ENCODE measurements at places on chromosomes 5 and 9.

- DNase-seq: peak; percentile 11
Measured at GRCh38 chr9:95313010-95313498, 4.5 kb downstream of the FANCC start.

GRCh38 chr9:29214690-29215253, 1641.5 kb upstream of the C9orf72 start:
- DNase-seq: no peak

- DNase-seq: peak; percentile 70
Measured at GRCh38 chr5:54518146-54518817, 723 bp downstream of the SNX18 start.

DNA sequence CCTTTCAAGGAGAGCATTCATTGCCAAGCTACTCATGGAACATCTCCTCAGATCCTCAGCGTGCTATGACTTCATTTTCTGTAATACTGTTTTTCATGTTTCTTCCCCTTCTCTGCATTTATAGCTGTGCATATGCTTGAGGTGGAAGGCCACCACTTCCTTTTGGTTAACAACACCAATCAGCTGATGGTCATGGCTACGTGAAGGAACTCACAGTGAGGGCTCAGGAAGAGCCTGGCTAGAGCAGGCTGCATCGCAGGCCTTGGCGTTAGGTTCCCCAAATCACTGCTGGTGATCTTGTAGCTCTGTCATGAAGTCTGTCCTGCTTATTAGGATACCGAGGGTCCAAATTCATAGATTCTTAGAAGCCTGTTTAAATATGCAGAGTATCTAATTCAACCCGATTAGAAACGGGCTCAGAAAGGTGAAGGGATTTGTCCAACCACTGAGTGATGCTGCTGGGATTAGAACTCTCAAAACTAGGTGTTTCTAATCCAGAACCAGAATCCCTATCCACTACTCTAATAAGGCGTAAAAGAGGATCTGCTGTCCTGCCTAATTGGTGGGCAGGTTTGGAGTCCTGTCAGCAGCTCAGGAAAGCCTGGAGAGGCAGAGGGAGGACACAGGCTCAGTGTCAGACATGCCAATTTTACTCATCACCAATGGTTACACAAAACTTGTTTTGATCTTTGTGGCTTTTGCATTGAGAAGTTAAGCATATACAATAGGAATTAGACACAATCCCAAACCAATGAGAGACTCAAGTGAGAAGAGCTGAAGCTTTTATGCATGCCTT, 7.5 kb downstream of the SYK start:
- no peak for DNase-seq

- no peak for DNase-seq
Measured at GRCh38 chr5:74370168-74370567, 270.4 kb downstream of the ENC1 start.

- peak; percentile 53 for DNase-seq
Measured at GRCh38 chr9:101705135-101705661, 33.2 kb downstream of the GRIN3A start.

GRCh38 chr9:129648092-129648763, 6.3 kb upstream of the ASB6 start:
- no peak for DNase-seq

DNA sequence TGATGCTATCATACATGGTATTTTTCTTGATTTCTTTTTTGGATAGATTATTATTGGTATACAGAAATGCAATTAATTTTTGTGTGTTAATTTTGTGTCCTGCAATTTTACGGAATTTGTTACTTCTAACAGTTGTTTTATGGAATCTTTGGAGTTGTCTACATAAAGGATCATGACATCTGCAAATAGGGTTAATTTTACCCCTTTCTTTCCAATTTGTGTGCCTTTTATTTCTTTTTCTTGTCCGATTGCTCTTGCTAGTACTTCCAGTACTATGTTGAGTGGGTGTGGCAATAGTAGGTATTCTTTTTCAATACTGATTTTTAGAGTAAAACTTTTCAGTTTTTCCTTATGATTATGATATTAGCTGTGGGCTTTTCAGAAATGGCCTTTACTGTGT, 111.5 kb downstream of the MACROH2A1 start:
- no peak for DNase-seq

GRCh38 chr9:117718701-117719100, 14.5 kb downstream of the TLR4 start:
- DNase-seq: no peak

- DNase-seq: peak; percentile 32
Measured at GRCh38 chr9:91856419-91856818, 93.6 kb downstream of the ROR2 start.

DNA sequence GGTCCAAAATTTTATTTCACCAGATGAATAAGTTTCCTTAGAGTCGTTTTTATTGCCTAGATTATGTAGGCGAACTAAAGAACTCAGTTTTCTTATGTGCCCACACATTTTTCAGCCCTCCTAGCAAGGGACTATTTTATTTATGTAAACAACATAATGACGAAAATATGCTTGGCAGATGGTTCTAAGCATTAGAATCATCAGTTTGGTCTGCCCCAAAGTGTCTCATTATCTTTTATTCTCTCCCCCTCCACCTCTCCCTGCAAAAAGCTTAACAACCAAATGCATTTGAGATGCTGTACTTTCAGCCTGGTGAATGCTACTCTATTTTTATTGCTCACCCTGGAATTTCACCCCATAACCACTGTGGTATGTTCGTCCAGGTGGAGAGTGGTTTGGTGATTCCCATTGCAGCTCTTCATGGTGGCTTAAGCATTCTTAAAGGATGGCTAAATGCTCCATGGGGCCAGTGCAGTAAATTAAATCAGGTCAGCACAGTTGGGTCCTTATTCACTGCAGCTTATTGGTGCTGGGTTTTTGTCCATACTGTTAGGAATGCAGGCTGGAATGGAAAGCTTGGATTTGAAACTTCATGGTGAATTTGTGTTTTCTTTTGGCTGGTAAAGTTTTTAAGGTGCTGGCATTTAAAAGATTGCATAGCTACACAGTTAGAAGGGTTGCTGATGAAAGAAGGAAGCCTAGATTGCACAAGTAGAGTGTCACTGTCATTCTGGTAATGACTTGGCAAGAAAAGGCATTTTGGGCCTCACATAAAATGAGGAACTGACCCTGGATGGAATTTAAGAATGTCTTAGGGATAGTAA, 39.2 kb downstream of the TLE4 start:
- no peak for DNase-seq

DNA sequence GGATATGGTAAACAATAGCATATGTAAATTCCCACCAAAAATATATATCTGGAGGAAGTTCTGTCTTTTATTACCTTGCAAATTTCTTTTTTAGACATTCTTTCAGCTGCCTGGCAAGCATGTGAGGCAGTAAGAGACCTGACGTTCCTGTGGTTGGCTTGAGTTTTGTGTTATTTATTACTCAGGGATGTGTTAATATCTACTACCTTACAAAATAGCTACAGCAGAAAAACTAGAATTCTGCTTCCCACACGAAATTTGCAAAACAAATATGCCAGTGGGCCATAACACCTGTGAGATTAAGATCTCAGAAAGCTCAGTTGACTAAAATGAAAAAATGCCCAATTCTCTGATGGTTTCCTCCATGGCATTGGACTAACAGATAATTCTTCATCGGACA, 274.2 kb downstream of the TMEM167A start:
- DNase-seq: no peak

GRCh38 chr9:112093147-112093869, 81.8 kb downstream of the SUSD1 start:
- no peak for DNase-seq

- DNase-seq: no peak
Measured at GRCh38 chr5:38745836-38746732, 99.7 kb upstream of the OSMR start.

DNA sequence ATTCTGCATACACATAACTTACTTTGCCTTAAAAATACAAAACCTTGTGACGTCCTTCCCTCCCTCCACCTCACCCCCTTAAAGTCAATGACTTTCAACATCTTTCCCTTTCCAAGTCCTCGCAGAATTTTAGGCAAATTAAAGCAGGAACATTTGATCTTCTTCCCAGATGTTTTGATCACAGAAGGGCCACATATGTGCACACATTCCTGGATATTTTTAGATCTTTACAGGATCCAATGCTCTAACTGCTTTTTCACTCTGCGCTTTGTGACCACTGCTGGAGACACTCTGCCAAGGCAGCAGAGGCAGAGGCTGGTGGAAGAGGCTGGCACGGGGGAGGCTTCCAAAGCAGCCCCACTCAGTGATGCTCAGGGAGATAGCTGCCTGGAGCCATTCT, 130.7 kb downstream of the SEC61B start:
- no peak for DNase-seq

- no peak for DNase-seq
Measured at GRCh38 chr9:37640246-37640645, 10.5 kb upstream of the FRMPD1 start.

DNA sequence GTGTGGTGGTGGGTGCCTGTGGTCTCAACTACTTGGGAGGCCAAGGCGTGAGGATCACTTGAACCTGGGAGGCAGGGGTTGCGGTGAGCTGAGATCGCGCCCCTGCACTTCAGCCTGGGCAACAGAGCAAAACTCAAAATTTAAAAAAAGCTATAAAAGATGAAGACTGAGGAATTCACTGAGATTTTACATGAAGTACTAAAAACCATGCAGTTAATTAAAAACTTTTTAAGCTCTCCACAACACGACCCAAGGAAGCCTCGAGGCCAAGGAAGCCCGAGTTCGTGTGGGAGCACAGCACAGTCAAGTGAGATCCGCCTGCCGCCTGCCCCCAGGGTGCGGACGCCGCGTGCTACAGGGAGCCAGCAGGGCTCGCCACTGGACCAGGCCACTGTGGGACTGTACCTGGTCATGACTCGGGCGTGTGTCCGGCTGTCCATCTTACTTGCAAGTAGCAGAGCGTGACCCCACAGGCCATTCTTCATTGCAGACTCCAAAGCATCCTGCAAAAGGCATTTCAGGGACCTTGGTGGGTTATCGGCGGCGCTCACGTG, 21.2 kb upstream of the INPP5E start:
- no peak for DNase-seq

- DNase-seq: no peak
Measured at GRCh38 chr5:177330991-177331842, 19.5 kb upstream of the MXD3 start.

GRCh38 chr9:81497091-81497490, 192.3 kb downstream of the TLE1 start:
- DNase-seq: no peak

- peak; percentile 4 for DNase-seq
Measured at GRCh38 chr9:124191691-124192395, 65.9 kb upstream of the NEK6 start.

DNA sequence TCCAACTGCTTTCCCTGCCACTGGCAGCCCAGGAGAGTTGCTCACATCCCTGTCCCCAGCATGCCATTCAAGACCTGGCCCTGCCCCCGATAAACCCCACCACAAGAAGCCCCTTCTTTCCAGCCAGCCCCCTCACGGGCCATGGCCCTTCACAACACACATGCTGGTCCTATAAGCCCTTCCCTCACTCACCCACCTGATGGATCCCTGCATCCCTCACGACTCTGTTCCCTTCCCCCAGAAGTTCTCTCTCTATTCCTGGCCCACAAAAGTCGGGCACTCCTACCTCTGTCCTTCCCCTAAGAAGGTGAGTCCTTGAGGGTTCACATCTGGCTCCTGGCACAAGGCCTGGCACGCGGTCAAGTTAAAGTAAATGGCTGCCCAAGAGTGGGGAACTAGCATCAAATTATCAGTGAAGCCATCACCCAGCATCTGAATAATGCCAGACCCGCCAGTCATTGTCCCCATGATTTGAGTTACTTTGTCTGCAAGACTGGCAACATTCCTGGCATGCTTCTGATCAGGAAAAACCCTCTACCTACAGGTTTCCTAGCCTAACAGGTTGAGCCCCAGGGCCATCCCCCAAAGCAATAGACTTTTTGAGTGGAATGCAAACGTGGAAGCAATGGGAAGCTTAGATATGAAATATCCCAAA, 65.9 kb downstream of the CRB2 start:
- DNase-seq: no peak

GRCh38 chr9:111658943-111659342, 2.5 kb upstream of the GNG10 start:
- DNase-seq: no peak

- DNase-seq: no peak
Measured at GRCh38 chr9:136776947-136777346, 12.6 kb upstream of the LCN15 start.

- DNase-seq: no peak
Measured at GRCh38 chr5:5474961-5475360, 52.5 kb downstream of the ICE1 start.

GRCh38 chr9:91301161-91301560, 60.6 kb downstream of the AUH start:
- DNase-seq: no peak

DNA sequence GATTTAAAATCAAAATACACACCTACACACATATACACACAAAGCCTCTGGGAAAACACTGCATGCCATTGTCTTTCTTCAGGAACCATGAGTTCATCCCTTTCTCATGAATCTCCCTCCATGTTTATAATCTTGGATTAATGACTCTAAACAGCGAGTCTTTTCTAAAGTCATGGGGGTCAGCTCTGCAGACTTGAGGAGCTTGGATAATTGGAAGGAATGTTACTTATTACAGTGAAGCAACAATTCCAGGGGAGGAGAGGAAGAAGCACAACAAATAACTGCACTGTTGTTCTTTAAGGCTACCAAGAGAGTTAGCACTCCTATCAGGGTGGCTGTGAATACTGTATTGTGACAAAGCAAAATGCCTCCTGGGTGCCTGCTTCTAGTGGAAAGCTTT, 444.7 kb downstream of the ANXA1 start:
- DNase-seq: no peak

DNA sequence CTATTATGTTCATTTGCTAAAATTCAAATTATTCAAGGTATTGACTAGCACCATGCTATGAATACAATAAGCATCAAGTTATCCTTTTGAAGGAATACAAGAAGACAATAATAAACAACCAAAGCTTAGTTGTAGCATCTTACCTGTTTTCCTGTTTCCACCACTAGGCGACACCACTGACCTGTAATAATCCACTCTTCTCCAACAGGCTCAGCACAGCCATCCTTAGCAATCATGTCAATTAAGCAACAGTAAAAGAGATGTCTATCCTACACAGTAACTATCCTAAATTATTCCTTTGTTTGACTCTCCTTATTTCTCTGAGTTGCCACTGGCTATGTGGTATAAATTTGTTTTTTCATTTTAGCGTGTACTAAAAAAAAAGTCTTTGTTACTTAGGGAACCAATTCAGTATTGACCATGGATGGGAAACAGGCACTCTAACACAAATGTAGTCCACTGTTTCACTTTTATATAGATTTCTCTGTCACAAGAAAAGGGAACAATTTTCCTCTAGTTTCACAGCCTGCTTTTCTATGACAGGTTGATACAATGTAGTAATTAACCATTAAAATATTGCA, 46.2 kb downstream of the PCA3 start:
- DNase-seq: peak; percentile 29

- no peak for DNase-seq
Measured at GRCh38 chr5:95422838-95423237, 31.7 kb downstream of the FAM81B start.

GRCh38 chr5:74116984-74117383, 491.0 kb downstream of the ARHGEF28 start:
- no peak for DNase-seq

- DNase-seq: no peak
Measured at GRCh38 chr5:3278643-3279042, 317.0 kb upstream of the IRX1 start.

All from activated CD4-positive, alpha-beta memory T cell treated with anti-CD3 and anti-CD28 coated beads for 36 hours (primary cell).